Mucosa of gallbladder (tissue), 1 donor: ENCODE measurements at places on chromosomes 6 and 20.
A peak's percentile ranks its signal among the peaks of the same experiment; 100 is the strongest.

DNA sequence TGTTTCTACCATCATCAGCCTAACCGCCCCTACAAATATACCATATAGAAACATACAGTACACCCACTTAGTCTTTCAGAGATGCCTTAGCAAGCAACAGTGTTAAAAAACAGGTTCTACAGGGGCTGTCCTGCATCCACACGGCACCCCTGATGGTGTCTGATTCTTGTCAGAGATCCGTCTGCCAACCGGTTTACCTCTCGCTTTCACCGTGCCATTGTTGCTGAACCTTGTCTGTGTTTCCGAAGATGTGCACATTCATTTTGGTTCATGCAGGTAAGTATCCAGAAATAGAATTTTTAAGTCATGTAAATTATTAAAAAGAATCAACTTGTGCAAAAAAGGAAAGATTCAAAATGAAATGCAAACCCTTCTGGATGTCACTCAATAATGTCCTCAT lies 52.9 kb downstream of the EPHA7 start:
- no peak for DNase-seq

- DNase-seq: no peak
These were observed 141.8 kb upstream of the TENT5A start for GRCh38 chr6:81894306-81894705.

GRCh38 chr6:110534731-110535492 lies 58.5 kb upstream of the SLC22A16 start:
- no peak for DNase-seq

DNA sequence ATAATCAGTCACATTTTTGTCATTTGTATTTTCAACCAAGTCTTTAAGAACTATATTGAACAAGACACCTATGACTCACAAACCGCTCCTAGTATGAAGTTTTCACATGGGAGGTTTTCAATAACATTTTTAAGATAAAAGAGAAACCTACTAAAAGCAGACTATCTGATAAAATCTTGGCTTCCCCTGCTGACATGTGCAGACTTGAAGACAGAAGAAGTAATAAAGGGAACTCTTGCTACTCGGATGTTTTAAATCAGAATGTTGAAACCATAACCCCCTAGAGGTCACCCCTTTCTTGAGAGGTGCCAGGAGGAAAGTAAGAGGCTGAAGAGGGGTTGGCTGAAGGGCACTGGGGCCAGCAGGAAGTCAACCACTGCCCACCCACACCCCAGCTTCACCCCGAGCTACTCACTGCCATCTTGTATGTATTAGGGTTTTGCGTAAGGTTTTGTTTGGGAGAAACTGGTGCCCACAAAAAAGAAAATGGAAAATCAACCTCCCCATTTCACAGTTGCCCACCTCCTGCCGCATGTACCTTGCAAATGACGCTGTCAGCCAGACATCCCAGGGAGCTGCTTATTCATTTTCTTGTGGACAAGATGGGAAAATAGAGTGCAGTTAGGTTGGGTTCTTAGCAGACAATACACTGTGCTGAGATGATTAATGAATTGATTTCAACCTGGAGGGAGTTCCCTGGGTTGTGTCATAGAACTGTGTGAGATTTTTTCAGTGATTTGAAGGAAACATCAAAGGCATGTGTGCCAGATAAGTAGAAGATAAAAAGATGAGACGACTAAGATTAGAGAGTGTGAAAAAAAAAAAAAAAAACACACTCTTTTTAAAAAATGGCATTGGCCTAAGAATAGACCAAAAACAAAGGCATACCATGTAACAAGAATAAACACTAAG lies 83.2 kb upstream of the TAB2 start:
- DNase-seq: no peak

DNA sequence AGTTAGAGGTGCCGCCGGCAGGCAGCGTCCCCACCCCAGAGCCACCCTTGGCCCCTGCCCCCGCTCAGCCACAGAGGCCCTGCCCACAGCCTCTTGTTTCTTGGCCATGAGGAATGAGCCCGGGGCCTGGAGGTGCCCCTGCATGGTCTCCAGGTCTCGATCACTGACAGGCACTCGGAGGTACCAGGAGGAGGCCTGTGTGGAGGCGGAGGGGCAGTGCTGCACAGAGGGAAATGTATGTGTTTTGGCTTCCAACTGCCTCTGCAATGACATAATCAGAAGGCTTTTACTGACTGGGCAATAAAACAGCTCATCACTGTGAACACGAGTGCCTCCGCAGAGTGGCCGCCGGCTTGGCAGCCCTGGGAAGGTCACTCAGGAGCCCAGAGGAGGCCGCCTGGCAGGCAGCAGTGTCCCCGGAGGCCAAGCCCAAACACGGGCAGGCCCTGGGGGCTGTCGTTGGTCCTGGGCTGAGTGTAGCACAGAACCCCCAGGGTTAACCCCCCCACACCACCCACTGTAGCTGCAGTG lies 61.1 kb upstream of the GATA5 start:
- no peak for DNase-seq

DNA sequence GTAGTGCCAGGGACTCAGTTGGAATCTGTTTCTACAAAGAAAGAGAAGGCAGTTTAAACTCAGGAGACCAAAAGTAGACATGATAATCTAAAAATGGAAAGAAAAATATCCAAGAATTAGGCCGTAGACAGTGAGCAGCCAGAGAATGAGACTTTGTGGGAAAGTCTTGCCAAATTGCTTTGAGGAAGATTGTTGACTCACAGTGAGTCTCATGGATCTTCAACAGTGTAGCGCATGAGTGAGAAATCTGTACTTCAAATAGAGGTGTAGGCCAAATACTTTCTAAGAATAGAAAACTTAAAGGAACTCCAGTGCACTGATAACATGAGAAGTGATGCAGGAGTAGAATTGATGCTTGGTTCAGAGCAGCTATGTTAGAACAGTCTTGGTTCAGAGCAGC lies 284.5 kb downstream of the HTR1B start:
- DNase-seq: no peak

DNA sequence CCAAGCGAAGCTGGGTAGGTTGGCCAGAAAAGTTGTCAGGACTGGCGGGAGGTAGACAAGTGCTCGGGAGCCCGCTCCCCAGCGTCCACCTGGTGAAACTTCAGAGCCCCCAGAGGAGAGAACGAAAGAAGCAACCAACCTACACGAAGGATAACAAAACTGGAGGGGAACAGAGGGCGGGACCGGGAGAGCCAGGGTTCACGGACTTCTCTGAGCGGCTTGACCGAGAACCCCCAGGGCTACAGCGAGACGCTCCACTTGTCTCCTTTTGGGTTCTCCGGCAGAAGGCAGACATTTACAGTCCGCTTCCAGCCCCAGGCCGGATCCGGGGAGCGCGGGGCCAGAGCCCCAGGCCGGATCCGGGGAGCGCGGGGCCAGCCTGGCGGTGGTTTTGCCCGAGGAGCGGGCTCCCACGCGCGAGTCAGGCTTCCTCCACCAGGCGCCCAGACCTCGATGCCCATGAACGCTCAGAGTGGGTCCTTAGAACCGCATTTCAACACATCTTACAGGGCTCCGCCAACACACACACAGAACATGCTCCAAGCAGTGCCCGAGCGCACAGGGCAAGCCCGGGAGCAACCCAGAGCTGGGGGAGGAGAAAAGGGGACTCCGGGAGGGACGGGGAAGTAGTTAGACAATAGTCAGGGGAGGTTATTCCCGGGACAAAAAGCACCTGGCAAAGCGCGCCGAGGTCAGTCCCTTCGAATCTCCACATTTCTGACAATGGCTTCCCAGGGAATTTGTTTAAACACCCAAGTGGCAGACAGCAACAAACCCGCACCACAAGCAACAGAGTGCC lies 1.1 kb downstream of the PTPRK start:
- DNase-seq: peak; percentile 41

DNA sequence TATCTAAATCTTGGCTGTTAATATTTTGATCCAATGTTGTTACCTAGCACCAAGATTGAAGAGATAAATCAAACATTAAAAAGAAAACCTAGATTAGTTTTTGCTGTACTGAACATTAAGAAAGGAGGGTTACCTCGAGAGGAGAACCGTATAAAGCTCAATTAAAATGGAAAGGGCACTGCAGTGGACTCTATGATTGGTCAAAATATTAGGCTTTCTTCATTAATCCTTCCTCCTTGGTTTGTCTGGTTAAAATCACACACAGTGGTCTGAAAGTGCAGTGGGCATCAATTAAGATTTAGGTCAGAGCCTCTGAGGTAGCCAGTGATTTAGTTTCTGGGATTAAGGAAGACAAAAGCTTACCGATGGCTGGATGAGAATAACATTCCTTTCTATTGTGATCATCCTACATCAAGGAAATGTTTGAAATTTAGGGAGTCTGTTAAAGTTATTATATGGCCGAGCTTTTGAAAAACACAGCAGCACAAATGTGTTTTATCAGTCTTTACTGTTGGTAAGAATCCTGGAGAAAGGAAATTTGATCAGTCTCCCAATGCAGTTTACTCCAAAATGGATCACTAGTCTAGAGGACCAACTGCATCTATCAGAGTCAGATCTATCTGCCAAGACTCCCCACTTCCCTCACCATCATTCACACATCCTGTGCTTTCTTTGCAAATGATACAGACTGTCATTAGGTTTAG lies 134.6 kb upstream of the NEDD9 start:
- DNase-seq: no peak

DNA sequence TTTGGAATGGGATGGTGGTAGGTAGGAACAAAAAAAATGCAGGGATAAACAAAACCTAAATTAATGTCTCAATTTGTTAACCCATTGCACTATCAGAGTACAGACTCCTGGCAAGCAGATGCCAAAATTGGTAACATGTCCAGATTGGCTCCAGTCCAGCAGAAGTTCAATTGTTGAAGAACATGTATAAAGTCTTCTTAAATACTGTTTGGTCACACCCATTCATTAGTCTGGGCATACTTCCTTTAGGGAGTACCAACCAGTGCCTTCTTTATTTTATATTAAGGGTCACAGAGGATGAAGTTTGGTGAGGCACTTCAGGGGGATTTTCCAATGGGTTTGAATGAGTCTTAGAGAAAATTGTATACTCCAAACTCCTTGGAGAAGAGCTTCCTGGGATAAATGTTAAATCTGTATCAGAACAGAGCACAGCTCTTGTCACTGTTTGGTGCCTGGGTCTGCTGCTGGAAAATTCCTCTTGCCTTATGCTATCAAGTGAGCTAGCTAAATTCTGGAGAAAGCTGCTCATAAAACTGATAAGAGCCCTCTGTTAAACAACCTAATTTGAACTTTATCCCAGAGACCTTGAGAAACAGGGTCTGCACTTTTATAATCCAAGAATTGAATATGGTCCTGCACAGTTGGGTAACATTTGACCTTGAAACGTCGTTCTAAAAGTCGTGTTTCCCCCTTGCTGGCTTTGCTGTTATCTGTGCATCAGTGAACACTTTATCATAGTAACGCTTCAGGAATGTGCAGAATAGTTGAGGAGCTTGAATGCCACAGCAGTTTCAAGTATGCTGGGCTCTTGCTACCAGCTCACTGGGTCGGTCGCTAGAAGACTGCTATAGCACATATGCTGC lies 334.1 kb upstream of the CITED2 start:
- no peak for DNase-seq
